ENCODE measurements at places on chromosomes 13 and 19.
A peak's percentile ranks its signal among the peaks of the same experiment; 100 is the strongest.

DNA sequence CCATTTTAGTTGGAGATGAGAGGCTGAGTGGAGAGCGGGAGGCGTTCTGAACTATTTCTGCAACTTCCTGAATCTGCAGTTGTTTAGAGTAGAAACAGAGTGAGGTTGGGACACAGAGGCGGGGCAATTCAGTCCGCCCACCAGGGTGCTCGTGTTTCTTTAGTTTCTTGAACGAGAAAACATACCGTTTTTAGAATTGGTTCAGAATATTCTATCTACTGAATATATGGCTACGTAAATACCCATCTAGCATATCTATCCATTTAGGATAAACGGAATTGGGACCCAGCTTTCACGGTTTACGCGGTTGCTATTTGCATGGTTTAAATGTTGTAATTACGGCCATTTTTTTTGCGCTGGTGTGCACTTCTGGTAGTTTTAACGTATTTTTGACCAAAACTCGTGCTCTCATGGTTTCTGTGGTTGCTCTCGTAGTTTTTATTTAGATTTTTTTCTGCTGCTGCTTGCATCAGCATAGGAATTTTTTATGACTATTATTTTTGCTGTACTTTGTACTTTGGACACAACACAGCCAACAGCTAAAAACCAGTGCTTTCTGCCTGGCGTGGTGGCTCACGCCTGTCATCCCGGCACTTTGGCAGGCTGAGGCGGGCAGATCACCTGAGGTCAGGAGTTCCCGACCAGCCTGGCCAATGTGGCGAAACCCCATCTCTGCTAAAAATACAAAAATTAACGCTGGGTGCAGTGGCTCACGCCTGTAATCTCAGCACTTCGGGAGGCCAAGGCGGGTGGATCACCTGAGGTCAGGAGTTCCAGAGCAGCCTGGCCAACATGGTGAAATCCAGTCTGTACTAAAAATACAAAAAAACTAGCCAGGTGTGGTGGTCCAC is 32.7 kb downstream of the TIMM13 start:
- DNase-seq: peak; percentile 54

DNA sequence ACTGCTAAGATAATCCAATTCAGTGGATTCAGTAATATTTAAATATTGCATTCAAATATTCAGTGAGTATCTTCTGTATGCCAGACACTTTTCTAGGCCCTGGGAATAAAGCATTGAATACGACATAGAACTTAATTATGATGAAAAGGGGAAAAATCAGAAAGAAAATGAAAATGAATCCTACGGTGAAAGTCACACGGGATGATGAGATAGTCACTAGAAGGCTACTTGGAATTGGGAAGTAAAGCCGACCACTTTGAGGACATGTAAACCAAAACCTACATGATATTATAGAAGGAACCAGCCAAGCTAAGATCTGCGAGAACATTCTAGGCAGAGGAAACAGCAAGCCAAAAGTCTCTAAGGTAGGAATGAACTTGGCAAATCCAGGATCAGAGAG is 10.1 kb downstream of the DPY19L3 start:
- DNase-seq: no peak

GRCh38 chr13:56352901-56353300 is 787.8 kb upstream of the PRR20A start:
- no peak for DNase-seq

GRCh38 chr19:664913-665443 is 2.0 kb upstream of the RNF126 start:
- DNase-seq: peak; percentile 84

Data from activated CD8-positive, alpha-beta T cell treated with anti-CD3 and anti-CD28 coated beads for 36 hours (primary cell).